Endothelial cell (in vitro differentiated cells): ENCODE measurements at places on chromosomes 11 and 22.

DNA sequence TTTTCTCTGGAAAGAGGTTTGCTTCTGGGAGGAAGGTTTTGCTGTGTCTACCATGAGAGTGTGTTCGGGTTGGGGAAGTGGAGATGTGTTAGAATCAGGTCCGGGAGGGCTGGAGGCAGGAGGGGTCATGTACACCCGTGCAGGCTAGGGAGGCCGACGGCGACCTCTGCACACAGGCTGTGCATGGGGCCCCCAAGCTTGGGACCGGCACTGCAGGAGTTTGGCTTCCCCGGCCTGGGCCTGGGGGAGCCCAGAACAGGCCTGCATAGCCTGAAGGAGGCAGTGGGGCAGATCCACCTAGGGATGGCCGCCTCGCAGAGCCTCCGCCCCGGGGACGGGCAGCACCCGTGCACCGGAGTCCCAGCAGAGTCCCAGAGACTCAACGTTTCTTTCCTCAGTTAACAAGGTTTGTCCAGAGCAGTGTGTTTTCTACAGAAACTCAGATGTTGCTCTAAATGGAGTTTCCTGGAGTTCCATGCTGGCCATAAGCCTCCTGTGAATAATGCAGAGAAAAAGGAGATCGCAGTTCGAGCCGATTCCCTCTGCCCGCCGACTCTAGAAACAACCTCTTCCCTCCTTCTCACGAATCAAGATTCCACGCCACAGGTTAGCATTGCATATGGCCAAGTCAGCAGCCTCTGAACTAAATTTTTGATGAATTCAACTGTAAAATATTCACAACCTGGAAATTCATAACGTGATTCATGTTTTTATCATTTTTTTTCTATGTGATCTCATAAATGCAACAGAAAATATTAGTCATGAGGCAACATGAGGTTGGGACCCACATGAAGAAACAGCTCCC lies 427.3 kb downstream of the BRD1 start:
- H3K36me3 ChIP-seq: no peaks in the 10 kb centered on the region
- DNase-seq: no peak
- peaks cover 3% of the 10 kb centered on the region for H3K27me3 ChIP-seq

DNA sequence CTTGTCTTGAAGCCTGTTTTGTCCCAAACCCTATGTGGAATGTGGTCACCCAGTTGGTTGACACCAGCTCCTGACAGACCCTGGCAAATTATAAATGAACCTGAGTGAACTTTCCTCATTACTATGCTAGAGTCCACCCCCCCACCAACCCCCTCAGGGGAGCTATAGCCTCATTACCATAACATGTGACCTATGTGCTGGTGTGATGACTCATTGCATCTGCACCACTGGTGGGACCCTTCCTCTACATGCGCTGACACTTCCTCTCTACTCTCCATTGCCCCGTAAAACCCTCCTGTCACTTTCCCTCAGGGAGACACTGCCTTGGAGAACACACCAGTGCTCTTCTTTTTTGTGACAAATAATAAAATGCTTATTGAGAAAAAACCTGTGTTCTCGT lies 105.0 kb upstream of the SESN3 start:
- H3K36me3 ChIP-seq: no peaks in the 10 kb centered on the region
- DNase-seq: no peak
- no peaks in the 10 kb centered on the region for H3K27me3 ChIP-seq
- peaks cover 7% of the 10 kb centered on the region for H3K4me1 ChIP-seq
- H3K4me3 ChIP-seq: no peak overlapping the region

- peaks cover 8% of the 10 kb centered on the region for H3K4me1 ChIP-seq
- no peaks in the 10 kb centered on the region for H3K36me3 ChIP-seq
- H3K27me3 ChIP-seq: no peaks in the 10 kb centered on the region
- H3K27ac ChIP-seq: no peak overlapping the region
- no peak for DNase-seq
Measured at GRCh38 chr11:80758787-80759186, 1318.0 kb upstream of the TENM4 start.

GRCh38 chr11:12717851-12718291 lies 43.6 kb downstream of the TEAD1 start:
- H3K4me1 ChIP-seq: peaks cover 80% of the 10 kb centered on the region
- no peak overlapping the region for H3K4me3 ChIP-seq
- DNase-seq: no peak
- H3K27ac ChIP-seq: peak overlapping the region; percentile 67

DNA sequence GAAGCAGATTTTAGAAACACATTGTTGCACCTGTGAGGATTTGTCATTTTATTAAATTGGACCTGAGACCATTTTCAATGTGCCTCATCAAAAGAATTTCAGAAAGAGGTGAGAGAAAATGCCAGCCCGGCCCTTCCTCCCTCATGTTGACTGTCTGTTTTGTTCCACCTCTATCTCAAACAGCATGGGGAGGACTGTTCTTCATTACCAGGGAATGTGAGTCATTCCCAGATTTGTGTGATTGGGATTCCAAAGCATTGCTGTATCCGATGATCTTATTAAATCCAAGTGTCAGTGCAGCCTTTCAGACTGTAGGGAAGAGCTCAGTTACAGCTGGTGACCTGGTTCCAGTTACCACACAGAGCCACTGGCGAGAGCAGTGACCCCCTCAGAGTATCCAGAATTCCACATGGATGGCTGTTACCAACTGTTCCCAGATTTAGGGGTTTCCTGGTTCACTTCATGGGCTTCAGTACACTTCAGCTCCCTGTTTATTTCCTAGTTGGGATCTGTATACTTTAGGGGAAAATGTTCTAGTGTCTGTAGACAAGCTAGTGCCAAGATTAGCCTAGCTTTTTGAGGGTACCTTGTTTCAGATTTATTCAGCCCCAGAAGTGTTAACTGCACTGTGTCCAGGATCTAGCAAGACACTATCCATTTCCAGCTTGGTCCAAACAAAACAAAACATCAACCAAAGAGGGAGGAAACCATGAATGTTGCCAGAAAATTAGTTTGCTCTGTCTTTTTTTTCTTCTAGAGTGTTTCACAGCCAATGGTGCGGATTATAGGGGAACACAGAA lies 20.9 kb downstream of the KREMEN1 start:
- no peaks in the 10 kb centered on the region for H3K36me3 ChIP-seq
- no peak for DNase-seq
- peaks cover 4% of the 10 kb centered on the region for H3K4me1 ChIP-seq
- H3K27ac ChIP-seq: no peak overlapping the region
- H3K27me3 ChIP-seq: no peaks in the 10 kb centered on the region

GRCh38 chr22:48531761-48532435 lies 1295.8 kb downstream of the BRD1 start:
- H3K4me3 ChIP-seq: no peak overlapping the region
- H3K4me1 ChIP-seq: no peaks in the 10 kb centered on the region
- no peaks in the 10 kb centered on the region for H3K36me3 ChIP-seq
- DNase-seq: no peak

GRCh38 chr11:69867076-69868005 lies 48.1 kb upstream of the FGF3 start:
- DNase-seq: no peak
- H3K27ac ChIP-seq: no peak overlapping the region
- H3K4me3 ChIP-seq: no peak overlapping the region
- H3K27me3 ChIP-seq: peaks cover 6% of the 10 kb centered on the region

DNA sequence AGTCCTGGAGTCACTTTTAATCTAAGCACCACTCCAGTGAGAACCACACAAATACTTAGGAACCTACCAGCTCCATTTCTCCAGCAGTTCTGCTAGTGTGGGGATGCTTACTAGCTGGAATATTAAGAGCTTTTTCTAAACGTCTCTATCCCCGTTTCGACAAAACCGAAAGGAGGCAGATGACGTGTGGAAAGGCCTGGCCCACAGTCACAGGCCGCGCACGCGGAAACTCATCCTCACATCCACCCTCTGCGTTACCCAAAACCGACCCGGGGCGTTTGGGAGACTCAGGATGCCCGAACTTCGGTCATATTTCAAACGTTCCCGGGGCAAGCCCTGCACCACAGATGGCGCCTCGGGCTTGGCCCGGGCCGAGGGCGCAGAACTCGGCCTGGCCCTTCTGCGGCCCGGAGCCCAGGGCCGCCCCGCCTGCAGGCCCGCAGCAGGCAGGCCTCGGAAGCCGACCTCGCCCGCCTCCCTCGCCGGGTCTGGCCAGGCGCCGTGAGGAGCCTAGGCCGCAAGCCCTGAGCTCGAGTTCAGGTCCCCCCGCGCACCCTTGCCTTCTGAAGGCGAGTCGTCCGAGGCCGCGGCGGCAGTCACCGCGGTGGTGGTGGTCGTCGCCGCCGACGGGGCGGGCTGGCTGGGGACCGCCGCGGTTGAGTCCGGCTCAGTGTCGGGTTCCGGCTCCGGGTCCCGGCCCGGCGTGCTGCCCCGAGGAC lies 473 bp downstream of the FNBP4 start:
- H3K36me3 ChIP-seq: no peaks in the 10 kb centered on the region
- H3K4me3 ChIP-seq: peak overlapping the region; percentile 96
- peak; percentile 33 for DNase-seq
- H3K4me1 ChIP-seq: peaks cover 10% of the 10 kb centered on the region
- peaks cover 9% of the 10 kb centered on the region for H3K27me3 ChIP-seq
- H3K27ac ChIP-seq: peak overlapping the region; percentile 87

DNA sequence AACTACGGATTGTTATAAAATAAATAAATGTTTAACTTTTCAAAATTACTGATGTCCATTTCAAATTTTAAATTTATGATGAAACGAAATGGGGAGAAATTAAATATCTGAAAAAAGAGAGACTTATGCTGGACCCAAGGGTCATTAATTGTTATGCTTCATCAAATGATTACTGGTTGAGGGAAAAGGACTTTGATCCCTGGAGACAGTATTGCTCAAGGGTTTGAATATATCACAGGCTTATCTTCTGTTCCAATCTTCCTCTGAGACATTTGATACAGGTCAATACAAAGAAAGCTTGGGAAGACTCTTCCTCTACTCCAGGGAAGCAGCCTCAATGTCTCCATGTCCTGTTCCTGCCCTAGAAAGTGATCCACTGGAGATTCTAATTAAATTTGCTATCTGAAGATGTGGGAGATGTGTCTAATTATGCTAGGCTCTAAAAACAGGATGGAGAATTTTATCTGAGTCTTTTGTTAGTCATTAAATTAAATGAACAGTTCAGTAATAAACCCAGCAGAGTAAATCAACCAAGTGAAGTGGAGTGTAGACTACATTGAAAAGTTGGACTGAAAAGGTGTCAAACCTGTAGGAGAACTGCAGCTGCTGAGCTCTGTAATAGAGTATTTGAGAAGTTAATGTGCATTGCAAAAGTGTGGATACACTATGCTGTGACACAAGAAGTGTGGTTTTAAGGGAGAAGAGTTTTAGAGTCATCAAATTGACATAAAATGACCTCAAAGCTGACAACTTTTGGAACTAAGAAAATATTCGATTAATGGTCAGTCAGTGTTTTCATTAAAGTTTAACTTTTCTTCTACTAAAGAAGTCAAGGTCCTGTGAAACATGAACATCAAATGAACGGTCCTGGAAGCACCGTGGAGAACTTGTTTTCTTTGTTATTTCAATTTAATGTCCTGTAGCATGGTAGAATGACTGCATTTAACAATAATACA lies 623.7 kb upstream of the CCDC90B start:
- H3K36me3 ChIP-seq: no peaks in the 10 kb centered on the region
- H3K4me3 ChIP-seq: no peak overlapping the region
- DNase-seq: no peak
- H3K4me1 ChIP-seq: peaks cover 24% of the 10 kb centered on the region

GRCh38 chr11:11973866-11974265 lies 34.6 kb downstream of the DKK3 start:
- DNase-seq: no peak
- peaks cover 28% of the 10 kb centered on the region for H3K4me1 ChIP-seq
- peaks cover 3% of the 10 kb centered on the region for H3K27me3 ChIP-seq
- no peak overlapping the region for H3K27ac ChIP-seq
- peaks cover 4% of the 10 kb centered on the region for H3K36me3 ChIP-seq
- H3K4me3 ChIP-seq: no peak overlapping the region

GRCh38 chr11:130781931-130782330 lies 134.3 kb downstream of the SNX19 start:
- H3K4me1 ChIP-seq: peaks cover 9% of the 10 kb centered on the region
- no peak for DNase-seq
- H3K27me3 ChIP-seq: peaks cover 9% of the 10 kb centered on the region
- no peak overlapping the region for H3K4me3 ChIP-seq

DNA sequence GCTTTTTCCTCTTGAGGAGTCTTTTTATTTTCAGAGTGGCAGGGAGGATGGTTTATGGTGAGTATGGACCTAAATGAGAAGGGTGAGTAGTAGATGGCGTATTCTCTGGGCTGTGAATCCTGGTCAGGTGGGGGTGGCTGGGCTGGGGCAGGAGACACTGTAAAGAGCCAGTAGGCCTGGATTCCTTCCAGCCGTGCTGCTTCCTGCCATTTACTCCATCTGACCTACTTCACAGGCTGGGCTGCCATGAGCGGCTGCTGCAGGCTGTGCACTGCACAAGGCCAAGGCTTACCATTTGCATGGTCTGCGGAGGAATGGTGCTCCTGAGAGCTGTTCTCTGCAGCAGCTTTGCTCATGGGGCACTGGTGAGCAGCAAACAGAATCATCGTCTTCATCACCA lies 297.6 kb downstream of the KIRREL3 start:
- H3K4me3 ChIP-seq: no peak overlapping the region
- DNase-seq: no peak
- no peaks in the 10 kb centered on the region for H3K36me3 ChIP-seq
- H3K27me3 ChIP-seq: peaks cover 2% of the 10 kb centered on the region
- peaks cover 11% of the 10 kb centered on the region for H3K4me1 ChIP-seq

GRCh38 chr11:112221274-112221835 lies 4.9 kb upstream of the PTS start:
- no peaks in the 10 kb centered on the region for H3K36me3 ChIP-seq
- no peak overlapping the region for H3K27ac ChIP-seq
- no peaks in the 10 kb centered on the region for H3K27me3 ChIP-seq

GRCh38 chr22:41517172-41518047 lies 26.9 kb downstream of the POLR3H start:
- H3K4me1 ChIP-seq: peaks cover 11% of the 10 kb centered on the region
- H3K27ac ChIP-seq: no peak overlapping the region
- peak; percentile 80 for DNase-seq
- H3K36me3 ChIP-seq: peaks cover 25% of the 10 kb centered on the region

- H3K27ac ChIP-seq: no peak overlapping the region
- H3K36me3 ChIP-seq: peaks cover 7% of the 10 kb centered on the region
Measured at GRCh38 chr11:12271241-12271640, 106.1 kb upstream of the PARVA start.

DNA sequence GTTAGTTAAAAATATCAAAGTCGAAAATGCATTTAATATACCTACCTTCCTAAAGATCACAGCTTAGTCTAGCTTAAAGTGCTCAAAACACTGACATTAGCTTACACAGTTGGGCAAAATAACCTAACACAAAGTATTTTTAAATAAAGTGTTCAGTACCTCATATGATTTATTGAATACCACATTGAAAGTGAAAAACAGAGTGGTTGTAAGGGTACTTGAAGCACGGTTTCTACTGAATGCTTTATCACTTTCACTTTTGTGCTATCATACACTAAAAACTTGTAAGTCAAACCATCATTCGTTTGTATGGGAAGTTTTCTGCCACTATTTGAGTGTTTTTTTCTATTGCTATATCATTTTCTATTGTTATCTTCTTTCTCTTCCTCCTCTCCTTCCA lies 36.6 kb downstream of the ZBTB44 start:
- H3K27me3 ChIP-seq: no peaks in the 10 kb centered on the region
- no peak overlapping the region for H3K4me3 ChIP-seq
- H3K36me3 ChIP-seq: no peaks in the 10 kb centered on the region
- DNase-seq: no peak
- H3K4me1 ChIP-seq: no peaks in the 10 kb centered on the region
